ENCODE measurements at places on chromosomes 16 and 17.

- no peak for DNase-seq
Observed at GRCh38 chr17:19341211-19341631, 21.3 kb downstream of the B9D1 start.

DNA sequence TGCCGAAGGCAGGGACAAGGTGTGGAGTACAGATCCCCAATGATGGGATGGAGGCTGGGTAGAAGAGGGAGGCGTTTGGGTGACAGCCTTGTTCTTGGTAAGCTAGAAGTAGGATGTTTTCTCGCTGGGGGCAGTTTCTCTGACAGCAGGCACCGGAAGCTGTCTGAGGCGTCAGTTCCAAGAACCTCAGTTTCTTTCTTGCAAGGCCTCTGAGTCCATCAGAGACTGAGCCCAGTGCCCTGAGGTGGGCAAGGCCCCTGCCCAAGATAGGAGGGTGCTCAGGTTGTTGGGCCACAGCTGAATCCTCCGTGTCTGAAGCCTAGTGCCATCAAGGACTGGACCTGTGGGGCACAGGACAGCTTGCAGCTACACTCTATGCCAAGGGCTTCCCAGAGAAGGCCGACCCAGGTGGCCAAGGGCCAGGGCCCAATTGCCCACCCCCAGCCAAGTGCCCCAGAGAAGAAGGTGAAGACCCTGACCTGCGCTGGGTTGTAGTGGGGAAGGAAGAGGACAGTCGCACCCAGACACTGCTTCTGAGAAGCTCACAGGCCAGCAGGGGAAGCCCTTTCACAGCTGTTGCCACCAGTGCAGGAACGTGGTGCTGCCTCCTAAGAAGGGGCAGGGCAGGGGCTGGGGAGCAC lies 13.1 kb downstream of the CYB5D2 start:
- no peak for DNase-seq

- no peak for DNase-seq
Observed at GRCh38 chr17:16464303-16465051, 27.5 kb downstream of the LRRC75A start.

DNA sequence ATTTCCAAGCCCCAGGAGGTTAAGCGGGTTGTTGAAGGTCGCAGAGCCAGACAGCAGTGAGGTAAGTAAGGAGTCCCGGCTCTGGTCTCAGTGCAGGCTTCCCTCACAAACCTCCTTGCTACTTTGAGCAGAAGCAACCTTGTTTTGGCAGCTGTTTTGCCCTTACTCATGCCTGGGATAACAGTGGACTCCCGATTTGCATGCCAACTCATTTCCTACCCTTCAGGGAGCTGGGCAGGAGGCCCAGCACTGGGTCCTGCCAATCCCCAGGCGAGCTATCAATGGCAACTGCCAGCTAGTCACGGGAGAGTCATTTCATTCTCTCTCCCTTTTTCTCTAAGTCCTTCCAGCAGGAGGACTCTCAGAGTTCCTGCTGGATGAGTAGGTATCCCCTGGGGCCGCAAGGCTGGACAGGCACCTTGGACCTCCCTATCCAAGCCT lies 72.0 kb upstream of the KSR1 start:
- no peak for DNase-seq

DNA sequence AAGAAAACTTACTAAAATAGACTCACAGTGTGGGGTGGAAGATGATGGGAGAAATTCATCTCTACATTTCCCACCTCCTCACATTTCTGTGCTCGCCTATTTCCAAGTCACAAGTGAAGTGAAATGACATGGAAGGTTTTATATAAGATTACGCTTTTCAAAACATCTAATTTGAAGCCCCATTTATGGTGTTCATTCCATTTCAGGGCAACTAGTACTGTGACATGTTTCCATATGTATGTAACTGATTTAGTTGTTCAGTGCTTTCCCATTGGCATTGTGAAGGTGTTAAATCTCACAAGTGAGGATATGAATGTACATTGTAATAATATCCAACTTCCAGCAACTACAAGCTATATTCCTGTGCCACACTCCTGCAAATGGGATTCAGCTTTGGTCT lies 1174.8 kb downstream of the CDH11 start:
- DNase-seq, result no peak

DNA sequence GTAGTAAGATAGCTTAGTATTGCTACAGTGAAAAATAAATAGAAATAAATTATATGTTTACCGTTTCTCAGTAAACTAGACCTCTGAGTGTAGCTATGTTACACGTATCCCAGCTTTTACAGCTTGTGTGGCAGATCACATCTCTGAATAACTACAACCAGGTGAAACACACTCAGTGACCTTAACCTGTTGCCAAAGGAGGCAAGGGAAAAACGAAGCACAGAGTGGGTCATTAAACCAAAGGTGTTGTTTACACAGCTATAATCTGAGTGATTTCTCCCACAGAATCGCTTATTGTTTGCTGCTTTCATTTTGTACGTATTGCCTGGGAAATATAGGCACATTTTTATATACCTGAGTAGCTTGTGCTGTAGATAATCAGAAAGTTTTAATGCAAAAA lies 688.2 kb upstream of the KIF2B start:
- DNase-seq, result no peak

DNA sequence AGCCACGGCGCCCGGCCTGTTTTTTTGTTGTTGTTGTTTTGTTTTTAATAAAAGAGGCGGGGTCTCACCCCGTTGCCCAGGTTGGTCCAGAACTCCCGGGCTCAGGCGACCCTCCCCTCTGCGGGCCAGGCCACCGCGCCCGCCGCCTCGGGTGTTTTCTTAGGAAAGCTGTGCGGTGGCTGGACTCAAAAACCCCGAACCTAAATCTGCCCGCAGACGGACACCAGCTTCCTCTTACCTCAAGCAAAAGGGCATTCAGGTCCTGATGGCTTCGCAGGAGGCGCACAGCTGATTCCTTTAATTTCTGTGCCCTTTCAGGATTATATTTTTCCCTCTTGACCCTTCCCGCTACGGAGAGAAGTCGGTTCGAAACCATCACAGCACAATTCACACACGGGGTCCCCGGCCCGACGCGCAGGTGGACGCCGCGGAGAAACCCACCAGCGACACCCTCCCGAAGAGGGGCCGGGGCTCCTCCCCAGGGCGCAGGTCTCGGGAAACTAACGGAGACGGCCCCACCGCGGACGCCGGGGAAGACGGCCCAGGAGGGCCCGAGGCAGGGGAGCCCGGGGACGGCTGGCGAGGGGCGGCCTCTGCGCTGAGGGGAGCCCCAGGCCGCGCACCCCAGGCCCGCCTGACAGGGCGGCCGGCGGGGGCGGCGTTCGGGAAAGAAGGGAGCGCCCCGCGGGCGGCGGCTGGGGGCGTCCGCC lies 653 bp downstream of the FANCA start:
- DNase-seq, result no peak

GRCh38 chr16:23504453-23505179 lies 5.7 kb downstream of the GGA2 start:
- peak; percentile 41 for DNase-seq

DNA sequence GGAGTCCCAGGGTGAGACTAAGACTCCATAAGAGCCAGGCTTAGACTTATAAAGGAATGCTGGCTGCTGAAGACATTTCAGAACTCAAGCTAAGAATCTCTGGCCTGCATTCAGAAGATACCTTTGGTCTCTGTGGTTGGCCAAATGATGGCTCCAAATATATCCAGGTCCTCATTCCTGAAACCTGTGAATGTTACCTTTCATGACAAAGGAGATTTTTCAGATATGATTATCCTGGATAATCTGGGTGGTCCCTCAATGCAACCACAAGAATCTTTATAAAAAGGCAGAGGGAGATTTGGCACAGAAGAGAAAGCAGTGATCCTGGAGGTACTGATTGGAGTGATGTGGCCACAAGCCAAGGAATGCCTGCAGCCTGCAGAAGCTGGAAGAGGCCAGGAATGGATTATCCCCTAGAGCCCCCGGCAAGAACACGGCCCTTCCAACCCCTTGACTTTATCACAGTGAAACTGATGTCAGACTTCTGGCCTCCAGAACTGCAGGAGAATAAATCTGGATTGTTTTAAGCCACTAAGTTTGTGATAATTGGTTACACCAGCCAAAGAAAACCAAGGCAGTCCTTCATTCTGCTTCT lies 253.3 kb downstream of the SLC39A11 start:
- no peak for DNase-seq

- DNase-seq, result no peak
Observed at GRCh38 chr17:4165301-4166010, 22.5 kb downstream of the CYB5D2 start.

GRCh38 chr16:31700200-31700529 lies 172.5 kb downstream of the AHSP start:
- no peak for DNase-seq

DNA sequence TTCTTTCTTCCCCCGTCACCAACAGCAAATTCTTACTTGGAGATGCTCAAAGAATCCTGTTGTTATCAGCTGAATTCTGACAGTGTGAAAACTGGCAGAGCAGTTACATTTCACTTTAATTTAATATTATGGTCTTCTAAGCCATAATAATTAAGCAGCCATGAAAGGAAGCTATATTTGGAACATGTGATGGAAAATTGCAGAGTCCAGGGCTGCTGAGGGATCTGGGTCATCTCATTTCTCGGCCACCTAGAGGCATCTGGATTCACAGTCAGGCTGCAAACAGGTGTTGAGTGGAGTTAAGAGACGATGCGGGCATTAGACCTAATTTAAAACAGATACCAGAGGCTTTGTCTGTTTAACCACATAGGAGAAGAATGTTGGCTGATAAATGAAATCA lies 38.4 kb downstream of the CHD9NB start:
- DNase-seq, result no peak

GRCh38 chr16:25135254-25135878 lies 23.8 kb downstream of the LCMT1 start:
- DNase-seq, result no peak

- no peak for DNase-seq
Observed at GRCh38 chr17:80949451-80950421, 41.9 kb upstream of the CHMP6 start.

DNA sequence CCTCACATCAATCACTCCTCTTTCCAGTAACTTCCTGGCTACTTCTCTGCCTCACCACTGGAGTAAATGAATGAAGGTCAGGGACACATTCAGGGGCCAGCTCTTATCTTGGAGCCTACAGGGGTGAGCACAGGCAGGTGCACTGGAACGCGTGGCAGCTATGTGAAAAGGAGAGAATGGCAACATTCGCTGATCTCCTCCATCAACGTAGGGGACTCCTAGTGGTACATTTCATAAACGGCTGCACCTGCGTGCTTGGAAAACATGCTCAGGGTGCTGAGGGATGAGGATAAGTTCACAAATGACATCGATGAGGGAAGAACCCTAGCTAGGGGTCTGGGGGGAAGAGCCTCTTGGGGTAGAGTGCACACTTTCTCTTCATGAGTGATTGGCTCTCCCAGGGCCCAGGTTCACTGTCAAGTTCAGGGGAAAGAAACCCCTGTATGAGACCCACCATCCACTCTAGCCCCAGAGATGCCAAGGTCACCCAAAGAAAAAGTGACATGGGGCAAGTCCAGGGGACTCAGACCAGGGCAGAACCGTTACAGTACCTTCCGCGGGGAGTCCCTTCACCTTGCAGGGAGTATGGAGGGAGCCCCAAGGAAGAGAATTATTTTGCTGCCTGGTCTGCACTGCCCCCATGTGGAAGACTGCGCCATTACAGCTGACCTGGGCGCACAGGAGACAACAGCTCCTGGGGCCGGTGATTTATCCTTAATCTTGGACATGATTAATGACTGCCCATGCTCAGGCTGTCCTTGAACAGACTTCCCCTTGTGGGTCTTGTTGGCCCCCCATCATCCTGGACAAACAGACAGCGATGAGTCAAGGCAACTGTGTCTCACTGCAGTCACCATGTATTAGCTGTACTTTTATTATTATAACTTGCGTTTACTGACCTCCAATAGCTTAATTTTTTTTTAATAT lies 30.1 kb downstream of the VAC14 start:
- DNase-seq, result peak; percentile 62

- DNase-seq, result no peak
Observed at GRCh38 chr16:35306915-35307314, 1847.5 kb downstream of the TP53TG3F start.

DNA sequence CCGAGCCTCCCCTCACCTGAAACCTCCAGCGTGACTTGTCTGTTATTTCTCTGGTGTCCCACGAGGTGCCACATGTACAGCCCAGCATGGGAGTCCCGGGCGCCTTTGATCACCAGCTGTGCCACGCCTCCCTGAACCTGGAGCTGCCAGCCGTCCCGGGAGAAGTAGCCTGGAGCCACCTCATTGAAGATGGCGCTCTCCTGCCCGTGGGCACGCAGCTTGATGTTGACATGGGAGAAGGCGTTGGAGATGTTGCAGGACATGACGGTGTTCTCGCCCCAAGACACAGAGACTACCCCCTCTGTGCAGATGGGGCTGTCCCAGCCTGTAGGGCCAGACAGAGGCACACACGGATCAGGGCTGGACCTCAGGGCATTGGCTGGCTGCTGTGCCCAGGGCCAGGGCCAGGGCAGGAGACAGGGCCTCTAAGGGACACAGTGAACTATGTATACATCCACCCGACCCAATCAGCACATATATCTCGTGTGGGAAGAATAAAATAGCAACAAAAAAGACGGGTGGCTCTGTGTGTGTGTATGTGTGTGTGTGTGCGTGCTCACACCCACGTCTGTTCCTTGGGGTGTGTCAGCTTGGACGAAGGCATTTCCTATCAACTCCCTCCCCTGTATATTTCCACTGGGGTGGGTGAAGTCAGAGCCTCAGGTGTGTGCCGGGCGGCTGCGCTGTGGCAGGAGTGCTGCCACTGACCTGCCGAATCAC lies 7.3 kb upstream of the CD7 start:
- no peak for DNase-seq

DNA sequence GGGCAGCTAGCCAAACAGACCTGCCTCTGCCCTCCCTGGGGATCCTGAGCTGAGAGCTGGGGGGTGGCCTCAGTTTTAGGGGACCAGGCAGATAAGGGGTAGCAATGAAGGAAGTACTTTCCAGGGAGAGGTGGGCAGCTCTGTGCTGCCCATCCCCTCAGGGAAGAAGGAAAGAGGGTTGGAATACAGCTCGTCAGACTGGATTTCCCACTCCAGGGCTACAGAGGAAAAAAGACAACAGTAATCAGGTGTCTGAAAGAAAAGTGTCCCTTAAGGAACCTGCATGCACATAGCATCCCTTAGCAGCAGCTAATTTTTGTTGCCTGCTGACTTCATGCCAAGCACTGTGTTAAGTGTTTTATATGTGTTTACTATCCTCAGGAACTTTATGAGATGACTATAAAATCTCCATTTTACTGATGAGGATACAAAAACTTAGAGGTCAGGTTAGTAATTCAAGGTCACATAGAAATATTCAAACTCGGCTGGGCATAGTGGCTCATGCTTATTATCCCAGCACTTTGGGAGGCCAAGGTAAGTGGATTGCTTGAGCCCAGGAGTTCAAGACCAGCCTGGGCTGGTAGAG lies 3.2 kb upstream of the MRPL58 start:
- DNase-seq, result no peak

GRCh38 chr17:55496094-55496881 lies 15.0 kb downstream of the SMIM36 start:
- DNase-seq, result no peak

DNA sequence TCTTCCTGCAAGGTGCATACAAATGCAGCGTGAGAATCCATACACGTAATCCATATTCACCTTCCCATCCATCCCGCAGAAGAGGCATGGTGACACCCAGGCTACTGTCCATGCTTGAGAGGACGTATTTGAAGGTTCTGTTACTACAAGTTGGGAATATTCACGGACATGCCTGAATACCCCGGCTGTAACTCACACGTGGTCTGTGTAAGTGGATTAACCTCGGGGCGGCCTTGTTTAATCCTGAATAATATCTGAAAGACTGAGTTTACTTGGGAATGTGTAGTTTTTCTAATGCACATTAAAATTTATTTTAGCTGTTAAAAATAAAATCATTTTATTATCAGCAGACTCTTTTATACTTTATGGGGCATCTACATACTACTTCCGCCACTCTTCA lies 13.1 kb downstream of the CPSF4L start:
- DNase-seq, result no peak

- no peak for DNase-seq
Observed at GRCh38 chr17:962166-962565, 17.4 kb downstream of the NXN start.
